Activated effector memory CD4-positive, alpha-beta T cell treated with Interleukin-2 at 50 U/mL for 16 hours (primary cell): ENCODE measurements at places on chromosomes 4 and X.

DNA sequence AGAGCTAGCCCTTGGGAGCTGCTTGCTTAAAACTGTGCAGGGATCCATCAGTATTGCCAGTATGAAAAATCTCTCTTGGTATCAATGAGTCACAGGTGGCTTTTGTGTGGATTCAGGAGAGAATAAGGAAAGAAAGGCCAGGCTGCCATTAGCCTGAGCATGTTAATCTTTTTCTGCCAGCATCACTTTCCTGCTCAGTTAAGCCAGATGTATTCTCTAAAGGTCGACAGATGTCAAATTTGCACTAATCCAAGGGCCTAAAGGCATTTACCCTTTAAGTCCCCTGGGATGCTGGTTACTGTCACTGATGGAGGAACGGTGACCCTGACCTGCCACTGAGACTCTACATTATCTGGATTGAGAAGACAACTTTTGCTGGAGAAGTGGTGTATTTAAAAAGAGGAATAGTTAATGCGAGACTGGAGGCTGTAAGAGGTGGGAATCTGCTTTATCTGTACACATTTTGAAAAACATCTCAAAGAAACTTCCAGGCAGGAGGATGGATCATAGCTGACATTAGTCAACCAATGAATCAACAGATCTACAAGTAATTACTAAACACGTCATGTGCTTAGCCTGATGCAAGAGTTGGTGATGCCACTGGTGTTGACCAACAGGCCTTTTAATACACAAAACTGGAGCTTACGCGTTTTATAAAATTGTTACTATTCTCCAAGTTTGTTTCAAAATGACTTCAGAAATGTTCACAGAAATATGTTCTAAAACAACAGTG lies 241.4 kb upstream of the ANXA3 start:
- DNase-seq, result no peak

DNA sequence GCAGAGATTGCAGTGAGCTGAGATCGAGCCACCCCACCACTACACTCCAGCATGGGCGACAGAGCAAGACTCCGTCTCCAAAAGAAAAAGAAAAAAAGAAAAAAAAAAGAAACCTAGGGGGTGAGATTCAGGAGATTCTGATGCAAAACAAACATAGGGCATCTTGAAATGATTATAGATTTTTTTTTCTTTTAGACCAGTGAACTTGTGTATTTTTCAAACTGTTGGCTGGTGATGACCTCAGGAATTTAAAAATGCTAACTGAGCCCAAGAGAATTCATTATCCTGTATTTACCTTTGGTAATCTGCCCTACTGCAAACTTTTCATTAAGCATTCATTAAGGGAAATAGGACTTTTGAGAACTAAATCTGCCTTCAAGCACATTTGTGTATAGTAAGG lies 20.6 kb downstream of the ATP10D start:
- DNase-seq, result no peak

GRCh38 chr4:718460-718859 lies 12.8 kb downstream of the PCGF3 start:
- DNase-seq, result no peak

DNA sequence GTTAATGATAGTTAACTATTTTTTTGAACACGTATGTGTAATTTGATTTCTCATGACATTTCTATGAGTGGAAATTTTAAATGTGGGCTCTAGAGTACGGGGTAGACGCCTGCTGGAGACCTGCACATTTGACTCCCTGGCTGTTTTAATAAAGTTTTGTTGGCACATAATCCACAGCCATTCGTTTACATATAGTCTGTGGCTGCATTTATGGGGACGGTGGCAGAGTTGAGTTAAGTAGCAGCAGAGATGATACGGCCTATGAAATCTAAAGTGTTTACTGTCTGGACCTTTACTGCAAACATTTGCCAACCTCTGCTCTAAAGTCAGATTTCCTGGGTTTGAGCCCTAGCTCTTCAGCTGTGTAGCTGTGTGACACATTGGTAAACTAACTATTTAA lies 118.8 kb downstream of the CHRNA9 start:
- no peak for DNase-seq

DNA sequence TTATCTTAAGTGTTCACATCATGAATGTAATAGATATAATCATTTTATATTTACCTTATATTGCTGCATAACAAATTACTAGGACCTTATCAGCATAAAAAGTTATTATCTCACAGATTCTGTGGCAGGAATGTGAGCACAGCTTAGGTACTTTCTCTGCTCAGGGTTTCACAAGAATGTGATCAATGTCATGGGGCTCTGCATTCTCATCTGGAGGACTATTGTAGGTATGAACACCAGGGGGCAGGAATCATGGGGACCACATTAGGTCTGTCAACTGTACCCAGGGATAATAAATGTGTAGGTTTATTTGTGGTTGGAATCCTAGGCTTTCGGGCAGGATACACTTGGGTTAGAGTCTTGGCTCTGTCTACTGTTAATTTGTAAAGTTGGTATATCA lies 519.2 kb downstream of the ARAP2 start:
- no peak for DNase-seq

- no peak for DNase-seq
These were observed 166.2 kb upstream of the FGF13 start for GRCh38 chrX:138877746-138878145.
